NCI-H1930 (cell line): ENCODE measurements at places on chromosomes 4 and X.

- peak; percentile 41 for DNase-seq
Observed at GRCh38 chrX:13938051-13938828, 91.5 kb downstream of the GEMIN8 start.

- DNase-seq: no peak
Observed at GRCh38 chr4:104912518-104912917, 234.2 kb upstream of the TET2 start.

- no peak for DNase-seq
Observed at GRCh38 chr4:84924434-84924833, 42.1 kb downstream of the WDFY3 start.

GRCh38 chrX:128464116-128464515 lies 411.9 kb upstream of the ACTRT1 start:
- no peak for DNase-seq

DNA sequence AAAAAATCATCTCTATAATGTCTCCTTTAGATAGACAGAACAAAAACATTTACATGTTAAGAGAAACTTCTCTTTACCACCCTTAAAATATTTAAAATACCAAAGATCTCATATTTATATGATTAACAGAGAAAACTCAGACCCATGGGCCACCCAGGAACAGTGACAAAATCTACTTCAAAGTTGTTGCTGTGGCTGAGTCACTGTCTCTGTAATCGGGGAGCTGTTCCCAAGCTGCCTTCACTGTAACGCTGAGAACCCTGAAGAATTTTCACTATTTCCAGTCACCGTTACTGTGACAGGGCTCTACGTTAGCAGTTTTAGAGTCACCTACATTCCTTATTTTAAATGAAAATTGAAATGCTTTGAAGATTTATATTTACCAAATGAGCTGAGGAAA lies 9.0 kb upstream of the DAPP1 start:
- DNase-seq: no peak

GRCh38 chr4:65370709-65371108 lies 299.6 kb downstream of the EPHA5 start:
- no peak for DNase-seq

DNA sequence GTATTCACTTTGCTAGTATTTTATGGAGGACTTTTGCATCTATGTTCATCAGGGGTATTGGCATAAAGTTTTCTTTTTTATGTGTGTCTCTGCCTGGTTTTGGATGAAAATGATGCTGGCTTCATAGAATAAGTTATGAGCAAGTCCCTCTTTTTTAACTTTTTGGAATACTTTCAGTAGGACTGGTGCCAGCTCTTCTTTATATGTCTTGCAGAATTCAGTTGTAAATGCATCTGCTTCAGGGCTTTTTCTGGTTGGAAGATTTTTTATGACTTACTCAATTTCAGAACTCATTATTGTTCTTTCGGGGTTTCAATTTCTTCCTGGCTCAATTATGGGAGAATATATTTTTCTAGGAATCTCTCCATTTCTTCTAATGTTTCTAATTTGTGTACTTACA lies 9.1 kb upstream of the CSN2 start:
- no peak for DNase-seq

GRCh38 chr4:47415719-47416118 lies 47.8 kb downstream of the COMMD8 start:
- no peak for DNase-seq

DNA sequence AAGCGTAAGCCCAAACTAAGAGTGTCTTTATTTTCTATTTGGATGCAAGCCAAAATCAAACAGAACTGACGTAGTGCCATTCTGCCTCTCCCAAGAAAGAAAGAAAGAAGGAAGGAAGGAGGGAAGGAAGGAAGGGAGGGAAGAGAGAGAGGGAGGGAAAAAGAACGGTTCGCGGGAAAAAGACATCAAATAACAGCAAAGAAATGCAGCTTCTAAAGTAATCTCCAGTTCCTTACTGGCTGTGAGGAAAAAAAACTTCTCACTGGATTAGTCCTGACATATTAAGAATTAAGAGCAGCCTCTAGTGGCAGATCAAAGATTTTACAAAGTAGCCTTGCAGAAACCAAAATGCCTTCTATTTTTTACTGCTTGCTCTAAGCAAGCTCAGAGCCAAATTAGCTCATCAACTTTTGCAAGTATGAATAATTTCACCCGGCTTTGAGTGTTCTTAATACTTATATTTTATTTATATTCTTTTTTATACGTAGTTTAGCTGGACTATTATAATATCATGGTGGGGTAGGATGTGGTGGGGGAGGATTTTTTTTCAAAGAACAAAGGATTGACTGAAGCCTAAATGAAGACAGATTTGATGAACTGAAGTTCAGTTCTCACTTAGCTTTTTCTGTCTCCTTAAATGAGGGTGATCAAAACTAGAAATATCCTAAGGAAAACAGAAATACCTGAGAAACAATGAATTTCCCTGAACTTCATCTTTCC lies 36.6 kb downstream of the PITX2 start:
- DNase-seq: no peak

GRCh38 chrX:19889582-19890342 lies 2.4 kb upstream of the SH3KBP1 start:
- DNase-seq: no peak

DNA sequence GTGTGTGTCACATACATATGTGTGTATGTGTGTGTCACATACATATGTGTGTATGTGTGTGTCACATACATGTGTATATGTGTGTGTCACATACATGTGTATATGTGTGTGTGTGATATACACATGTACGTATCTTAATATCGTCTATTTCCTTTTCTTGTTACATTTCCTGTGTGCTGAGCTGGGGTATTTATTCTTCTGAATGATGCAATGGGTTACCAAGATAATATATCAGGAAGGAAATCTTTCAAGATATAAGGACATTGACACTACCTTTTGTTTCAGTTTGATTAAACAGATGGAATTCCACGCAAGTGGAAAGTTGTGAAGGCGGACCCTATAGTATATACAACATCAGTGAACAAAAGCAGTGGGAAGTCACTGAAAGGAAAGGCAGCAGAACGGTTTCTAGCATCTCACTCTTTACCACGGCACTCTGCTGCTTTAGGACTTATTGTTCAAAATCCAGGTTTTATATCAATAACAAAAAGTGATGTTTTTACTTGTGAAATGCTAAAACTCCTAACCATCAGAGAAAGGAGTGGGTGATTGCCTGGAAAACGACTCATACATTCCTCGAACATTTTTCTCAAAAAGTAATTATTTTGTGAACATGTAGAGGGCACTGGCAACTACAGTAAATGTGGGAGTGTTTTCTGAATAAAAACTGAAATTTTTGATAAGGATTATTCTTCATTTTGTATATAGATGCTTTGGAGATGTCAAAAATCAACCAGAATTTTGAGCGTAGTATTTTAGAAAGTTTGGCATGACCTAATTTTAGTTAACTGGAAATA lies 43.1 kb upstream of the IL21 start:
- no peak for DNase-seq

DNA sequence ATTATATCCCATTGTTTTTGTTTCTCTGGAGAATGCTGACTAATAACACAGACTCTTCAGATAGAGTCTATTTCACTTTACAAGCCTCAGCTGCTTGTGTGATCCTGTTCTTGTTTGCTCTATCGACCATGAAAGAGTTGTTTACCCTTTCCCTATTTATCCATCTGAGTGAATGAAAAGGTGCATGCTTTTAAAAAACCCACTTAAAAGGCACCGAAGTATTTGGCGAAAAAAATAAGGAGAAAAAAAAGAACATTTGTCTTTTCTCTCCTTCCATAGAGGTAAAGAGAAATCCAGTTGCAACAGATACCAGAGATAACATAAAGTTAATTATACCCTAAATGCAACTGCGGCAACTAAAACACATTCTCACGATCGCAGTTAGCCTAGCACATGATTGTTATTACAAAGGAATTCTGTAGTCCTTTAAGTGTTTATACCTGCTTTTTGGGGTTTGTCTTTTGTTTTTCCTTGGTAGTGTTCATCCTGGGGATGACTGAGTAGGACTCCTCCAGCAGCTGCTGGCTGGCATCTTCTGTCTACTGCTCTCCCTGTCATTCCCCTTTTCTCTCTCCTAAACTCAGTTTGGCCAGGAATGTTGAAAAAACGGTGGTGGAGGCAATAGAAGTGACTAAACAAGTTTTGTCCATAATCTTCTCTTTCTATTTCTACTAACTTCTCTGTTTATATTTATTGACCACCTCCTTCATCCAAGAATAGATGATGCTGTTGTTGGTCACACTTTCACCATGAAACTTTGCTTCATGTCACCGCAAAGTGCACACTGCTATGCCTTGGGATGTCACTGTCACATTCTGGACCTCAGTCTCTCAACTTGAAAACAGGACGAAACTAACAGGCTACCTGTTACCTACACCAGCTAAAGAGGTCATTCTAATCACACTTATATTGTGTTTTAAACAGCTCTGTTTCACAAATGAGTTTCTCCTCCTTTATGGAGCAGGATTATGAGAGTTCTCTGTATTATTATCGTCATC lies 41.9 kb upstream of the FRAS1 start:
- no peak for DNase-seq

DNA sequence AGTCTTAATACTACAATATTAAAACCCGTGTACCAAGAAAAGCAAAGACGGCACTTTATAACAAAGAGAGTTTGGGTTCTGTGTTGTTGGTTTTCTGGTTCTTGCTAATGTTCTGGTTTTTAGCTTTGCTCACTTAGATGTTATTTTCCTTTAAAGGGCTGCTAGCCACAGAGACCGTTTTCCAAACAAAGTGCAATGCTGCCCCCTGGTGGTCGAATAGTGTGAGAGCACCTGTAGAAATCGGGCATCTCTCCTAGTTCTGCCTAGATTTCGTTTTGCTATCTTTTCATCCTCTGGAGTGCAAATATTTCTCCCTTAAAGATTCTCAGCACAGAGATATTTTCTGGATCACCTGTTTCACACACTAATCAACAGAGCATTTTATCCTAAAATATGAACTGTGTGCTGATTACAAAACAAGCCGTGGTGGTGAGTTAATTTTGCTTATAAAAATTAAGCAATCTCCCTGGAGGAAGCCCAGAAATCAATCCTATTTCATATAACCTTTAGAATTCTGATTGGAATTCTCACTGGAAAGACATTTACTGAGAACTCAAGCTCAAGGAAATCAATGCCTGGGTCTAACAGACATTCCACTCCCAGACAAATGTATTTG lies 334.5 kb upstream of the NOCT start:
- DNase-seq: peak; percentile 68
